Activated naive CD4-positive, alpha-beta T cell (primary cell): ENCODE measurements at places on chromosomes 1 and 21.

GRCh38 chr21:36122977-36123376, 11.9 kb upstream of the CBR3 start:
- no peak for DNase-seq

DNA sequence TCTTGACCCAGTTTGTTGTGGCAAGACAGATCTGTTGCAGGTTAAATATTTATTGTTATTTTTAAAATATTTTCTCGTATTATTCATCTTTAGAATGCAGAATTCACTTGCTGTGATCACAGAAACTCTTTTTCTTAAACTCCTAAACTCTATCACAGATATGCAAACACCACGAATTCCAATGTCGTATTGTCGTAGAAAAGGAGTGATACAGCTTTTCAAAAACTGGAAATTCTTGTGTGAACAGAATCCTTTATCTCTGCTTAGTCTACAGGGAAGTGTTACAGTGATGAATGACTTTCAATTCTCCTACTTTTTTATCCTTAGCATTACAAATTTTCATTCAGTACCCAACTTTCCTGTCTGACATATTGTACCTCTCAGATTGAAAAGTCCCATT, 1329.5 kb upstream of the B3GALT2 start:
- no peak for DNase-seq

DNA sequence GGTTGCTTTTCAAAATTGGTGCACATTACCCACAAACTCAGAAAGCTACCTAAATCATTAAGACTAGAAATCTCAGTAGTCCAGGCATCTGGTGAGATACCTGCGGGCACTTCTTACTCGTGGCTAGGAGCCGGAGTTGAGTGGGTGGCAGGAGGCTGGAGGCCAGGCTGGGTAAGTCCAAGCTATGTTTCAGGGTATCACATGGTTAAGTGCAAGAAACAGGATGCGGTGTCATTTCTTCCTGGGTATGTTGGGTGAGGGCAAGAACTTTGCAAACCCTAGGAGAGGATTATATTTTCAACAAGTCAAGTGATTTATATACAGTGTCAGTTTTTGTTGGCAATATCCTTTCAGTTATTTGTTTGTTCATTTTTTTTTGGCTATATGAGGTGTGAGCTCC, 41.0 kb downstream of the VANGL1 start:
- no peak for DNase-seq

- DNase-seq: no peak
These were observed 186.2 kb downstream of the LRRIQ3 start for GRCh38 chr1:74011736-74012135.

DNA sequence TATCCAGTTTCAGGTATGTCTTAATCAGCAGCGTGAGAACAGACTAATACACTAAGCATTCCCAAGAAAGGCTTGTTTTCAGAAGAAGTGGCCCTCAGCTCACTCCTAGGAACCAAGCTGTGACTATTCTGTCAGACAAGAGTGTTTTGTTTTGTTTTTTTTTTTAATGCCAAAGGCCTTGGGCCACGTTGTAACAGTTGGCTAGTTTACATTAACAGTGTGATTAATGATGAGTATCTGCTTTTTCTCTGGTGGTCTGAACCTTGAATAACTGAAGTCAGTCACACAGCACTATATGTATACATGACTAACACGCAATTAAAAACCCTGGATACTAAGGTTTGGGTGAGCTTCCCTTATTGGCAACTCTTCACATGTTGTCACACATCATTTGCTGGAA, 21.9 kb downstream of the DPYD start:
- DNase-seq: no peak

DNA sequence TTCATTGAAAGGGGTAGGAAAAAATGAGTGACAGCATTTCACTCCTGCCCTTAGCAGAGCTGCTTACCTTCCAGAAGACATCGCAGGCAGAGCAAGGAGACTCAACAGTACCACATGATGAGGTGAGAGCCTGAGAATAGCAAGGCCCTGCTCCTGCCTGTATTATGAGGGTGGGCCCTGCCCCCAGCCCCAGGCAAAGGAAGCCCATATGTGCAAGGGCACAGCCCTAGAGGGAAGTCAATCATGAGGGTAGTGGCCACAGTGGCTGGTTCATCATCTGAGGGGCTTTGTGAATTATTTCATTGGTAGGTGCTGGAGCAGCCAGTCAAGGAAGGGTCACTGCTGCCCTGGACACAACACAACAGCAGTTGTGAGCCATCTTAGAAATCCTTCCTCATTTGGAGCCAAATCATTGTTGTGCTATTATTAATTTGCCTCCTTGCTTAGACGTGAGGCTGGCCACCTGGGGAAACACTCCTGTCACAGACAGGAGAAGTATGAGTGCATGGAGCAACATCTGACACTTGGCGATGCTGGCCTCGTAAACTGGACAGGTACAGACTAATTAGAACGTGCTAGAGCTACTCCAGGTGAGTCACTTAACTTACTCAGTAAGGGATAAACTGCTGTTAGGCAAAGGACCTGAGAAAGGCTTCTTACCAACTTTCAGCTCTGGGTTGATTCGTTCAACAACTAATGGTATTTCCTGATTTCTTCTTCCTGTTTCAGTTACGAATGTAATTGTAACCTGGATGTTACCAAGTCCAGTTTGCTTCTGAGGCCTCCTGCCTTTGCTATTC, 22.7 kb upstream of the ACBD6 start:
- no peak for DNase-seq

DNA sequence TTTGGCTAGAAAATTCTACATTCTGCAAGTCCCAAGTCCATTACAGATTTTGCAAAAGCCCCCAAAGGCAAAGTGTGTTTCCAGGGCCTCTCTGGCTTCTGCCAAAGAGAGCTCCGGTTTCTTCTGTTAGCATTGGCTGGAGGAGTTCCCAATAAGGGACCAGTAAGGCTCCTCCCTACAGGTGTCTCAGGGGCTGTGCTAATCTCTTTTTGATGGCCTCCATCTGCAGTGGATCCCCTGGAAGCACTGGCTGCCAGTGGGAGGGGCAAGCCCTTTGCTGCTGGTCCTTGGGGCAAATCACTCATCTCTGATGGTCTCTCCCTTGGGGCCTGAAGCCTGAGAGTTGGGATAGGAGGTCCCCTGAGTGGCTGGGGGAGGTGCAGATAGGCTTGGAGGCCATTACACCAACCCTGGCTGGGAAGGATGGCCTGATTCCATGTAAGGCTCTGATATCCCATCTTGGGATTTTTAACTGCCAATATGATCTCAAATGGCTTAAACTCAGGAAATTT, 89.1 kb upstream of the USP24 start:
- DNase-seq: no peak

DNA sequence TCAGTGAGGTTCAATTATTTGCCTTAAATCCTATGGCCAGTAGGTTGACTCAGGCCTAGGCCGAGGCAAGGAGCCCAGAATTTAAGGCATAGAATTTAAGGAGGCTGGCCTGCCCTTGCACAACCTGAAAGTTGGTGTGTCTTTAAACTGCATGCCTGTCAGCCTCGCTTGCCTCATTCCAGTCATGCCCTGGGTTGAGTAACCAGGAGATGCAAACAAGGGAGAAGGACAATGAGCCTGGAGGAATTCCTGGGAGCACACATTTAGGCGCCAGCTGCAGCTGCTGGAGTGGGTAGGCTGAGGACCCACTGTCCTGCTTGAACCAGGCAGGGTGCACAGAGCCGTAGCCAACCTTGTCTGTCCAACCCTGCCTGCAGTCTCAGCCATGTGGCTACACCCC, 11.7 kb downstream of the CD2 start:
- no peak for DNase-seq

DNA sequence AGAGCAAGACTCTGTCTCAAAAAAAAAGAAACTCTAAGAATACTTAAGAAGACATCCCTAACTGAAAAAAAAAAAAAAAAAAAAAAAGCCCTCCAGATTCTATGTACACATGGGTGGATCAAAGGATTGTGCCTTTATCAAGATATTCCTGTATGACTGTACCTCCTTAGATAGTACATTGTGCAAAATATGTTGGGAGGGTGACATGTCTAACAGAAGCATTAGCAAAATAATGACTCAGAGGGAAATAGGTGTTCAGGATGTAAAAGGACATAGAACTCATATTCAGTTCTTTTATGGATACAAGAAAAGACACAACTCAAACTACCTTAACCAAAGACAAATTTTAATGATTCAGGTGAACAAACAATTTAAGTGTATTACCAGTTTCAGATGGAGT, 269.8 kb upstream of the KAZN start:
- DNase-seq: no peak

DNA sequence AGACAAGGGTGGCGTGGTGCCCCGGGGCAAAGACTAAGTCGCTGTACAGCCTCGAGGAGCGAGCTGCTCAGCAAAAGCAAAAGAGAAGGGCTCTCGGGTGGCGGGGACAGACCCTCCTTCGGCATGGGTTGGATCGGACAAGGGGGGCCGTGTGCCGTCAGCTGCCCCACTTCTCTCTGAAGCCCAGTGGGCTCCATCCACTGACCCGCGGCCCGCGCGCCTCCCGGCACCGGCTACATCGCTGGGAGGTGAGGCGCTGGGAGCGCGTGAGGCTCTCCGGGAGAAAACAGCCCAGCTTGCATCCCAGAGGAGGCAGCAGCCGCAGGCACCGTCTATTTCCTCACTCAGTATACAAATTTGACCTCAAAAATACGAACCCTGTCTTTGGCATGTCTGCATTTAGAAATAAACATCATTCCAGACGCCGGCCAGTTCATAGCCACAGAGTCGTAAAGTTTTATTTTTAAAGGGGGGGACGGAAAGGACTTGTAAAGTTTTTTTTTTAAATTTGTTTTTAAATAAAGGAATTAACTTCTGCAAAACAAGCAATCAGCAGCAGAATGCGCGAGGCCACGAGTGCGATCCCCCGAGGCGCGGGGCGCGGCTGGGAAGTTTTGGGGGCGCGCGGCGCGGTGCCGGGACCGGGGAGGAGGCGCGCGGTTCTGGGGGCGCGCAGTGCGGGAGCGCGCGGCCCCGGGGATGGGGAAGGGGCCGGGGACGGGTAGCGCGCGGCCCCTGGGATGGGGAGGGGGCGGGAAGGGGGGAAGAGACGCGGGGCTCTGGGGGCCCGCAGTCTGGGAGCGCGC, 689 bp upstream of the GPR137B start:
- DNase-seq: peak; percentile 27

GRCh38 chr1:45373573-45373972, 33.3 kb upstream of the MUTYH start:
- no peak for DNase-seq
